ENCODE measurements at places on chromosomes 5 and 9.

DNA sequence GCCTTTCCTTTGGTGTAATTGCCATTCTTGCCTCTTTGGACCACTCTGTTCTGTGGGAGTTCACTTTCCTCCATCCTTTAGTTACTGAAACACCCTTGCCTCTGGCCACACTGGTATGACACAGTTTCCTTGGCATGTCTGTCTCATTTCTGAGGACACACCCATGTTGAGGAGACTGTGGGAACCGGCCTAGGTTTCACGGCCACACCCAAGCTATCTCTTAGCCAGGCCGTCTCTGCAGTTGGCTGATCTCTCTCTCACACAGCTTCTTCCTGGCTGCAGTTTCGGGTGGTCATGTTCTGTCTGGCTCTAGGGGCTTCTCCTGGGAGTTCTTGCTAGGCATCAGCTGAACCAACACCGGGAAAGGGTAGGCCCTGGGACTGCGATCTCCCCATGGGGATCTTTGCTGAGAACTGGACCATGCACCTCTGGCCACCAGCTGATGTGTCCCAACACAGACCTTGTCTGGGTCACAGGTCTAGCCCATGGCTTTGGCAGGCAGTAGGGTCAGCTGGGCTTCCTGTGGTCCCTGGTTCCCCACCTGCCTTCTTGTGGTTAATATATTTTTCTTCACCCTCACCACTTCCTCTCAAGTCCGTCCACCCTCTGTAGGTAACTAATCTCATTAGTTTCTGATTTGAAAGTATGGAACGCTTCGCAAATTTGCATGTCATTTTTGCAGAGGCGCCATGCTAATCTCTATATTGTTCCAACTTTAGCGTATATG lies 24.9 kb downstream of the ARHGEF37 start:
- DNase-seq: no peak

DNA sequence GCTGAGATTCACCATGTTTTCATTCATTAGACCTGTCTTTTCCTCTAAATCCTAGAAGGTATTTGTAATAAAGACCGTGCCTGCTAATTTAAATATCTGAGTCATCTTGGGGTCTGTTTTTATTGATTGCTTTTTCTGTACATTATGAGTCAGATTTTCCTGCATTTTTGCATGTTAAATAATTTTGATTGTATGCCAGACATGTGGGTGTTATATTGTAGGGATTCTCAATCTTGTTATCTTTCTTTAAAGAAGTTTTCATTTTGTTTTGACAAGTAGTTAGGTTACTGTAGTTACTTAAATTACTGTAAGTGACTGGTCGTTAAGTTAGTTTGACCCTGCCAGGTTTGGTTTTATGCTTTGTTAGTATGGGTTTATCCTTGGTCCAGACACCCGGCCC lies 35.1 kb downstream of the EXOSC2 start:
- DNase-seq: no peak

DNA sequence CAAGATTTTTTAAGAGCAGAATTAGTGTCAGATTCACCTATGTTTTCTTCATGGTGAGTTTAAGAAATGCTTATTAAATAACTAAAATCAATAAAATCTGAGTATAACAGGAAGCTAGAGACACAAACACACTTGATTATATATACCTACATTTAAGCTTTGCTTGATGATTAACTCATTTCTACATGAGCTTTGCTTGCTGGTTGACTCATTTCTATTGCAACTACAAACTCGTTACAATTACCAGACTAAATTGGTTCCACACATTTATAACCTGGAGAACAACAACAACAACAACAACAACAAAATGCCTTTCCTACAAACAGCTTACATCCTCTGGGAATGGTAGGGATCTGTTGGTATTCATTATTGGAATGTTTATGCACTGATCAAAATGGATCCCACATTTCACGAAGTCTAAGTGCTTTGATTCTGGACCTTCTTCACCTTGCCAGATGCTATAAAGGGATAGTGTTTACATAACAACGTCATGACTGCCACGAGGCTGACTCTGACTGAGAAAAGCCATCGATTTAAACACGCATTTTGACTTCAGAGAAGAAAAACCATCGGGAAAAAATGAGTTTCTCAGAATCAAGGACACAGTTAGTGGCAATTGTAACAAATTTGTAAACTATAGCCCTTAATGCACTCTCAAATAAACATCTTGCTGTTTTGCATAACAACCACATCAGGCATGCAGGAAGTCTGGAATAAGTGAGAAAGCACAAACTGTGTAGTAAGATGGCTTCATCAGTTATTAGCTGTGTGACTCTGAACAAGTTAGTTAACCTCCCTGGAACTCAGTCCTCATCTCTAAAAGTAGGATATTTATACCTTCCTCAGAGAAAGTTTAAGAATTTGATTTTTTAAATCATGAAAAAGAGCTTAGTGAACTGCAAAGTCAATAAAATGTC lies 49.8 kb downstream of the RASEF start:
- no peak for DNase-seq

- no peak for DNase-seq
Observed at GRCh38 chr9:16585591-16585990, 284.9 kb downstream of the BNC2 start.

- DNase-seq: no peak
Observed at GRCh38 chr5:80409367-80409966, 1.6 kb downstream of the ZFYVE16 start.

DNA sequence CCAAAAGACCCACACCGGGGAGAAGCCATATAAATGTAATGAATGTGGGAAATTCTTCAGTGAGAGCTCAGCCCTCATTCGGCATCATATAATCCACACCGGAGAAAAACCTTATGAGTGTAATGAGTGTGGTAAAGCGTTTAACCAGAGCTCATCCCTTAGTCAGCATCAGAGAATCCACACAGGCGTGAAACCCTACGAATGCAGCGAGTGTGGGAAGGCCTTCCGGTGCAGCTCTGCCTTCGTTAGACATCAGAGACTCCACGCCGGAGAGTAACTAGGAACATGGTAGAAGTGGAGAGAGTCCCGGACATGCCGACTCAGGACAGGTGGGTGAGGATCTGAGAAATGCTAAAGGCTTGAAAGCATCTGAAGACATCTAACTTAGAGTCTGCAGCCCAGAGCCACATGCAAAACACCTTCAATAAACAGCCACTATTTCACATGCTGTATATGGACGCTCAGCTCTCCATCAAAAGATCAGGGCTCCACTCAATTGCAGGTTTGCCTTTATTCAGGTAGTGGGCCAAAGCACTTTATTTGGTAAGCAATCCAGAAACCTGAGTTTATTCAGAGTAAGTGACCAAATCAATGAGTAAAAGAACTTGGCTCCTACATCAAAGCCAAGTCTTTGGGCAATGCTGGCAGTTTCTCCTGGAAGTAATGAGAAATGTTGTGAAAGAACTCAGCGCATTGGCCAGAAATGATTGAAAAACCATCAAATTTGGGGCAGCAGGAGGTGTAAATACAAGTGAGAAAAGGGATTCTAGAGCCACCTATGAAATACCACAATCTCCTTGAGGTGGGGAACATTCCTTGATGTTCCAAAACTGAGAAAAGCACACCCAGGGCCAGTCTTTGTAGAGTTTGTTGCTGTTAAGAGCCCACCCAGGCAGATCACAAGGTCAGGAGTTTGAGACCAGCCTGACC lies 6.0 kb downstream of the RPL12 start:
- DNase-seq: no peak

- DNase-seq: no peak
Observed at GRCh38 chr5:171721464-171721863, 64.2 kb upstream of the SMIM23 start.

DNA sequence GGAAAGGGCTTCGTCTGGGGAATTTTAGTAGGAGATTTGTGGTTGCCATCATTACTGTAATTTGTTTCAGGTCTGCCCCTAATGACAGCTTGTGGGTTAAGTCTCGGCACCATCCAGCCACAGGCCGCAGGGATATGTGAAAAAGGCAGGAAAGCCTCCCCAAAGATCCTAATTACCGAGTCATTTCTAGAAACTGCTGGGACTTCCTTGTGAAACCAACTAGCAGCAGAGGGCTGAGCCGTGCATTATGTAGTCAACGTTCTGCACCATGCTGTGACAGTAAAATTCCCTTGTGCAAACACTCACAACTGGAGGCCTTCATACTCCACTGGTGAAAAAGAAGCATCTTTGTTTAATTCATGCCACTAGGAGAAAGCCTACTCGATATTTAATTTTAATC lies 230.3 kb downstream of the MPDZ start:
- DNase-seq: no peak

DNA sequence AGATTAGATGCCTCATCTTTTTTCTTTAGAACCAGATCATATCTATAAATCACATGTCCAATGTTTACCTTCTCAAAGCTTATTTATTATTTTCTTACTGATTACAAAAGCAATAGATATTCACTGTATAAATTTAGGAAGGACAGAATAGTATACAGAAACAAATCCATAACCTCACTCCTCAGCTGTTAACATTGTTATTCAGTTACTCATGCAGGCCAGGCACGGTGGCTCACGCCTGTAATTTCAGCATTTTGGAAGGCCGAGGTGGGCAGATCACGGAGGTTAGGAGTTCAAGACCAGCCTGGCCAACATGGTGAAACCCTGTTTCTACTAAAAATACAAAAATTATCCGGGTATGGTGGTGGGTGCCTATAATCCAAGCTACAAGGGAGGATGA lies 15.3 kb downstream of the STOM start:
- DNase-seq: no peak

- DNase-seq: no peak
Observed at GRCh38 chr5:41268894-41269293, 55.6 kb upstream of the C6 start.

DNA sequence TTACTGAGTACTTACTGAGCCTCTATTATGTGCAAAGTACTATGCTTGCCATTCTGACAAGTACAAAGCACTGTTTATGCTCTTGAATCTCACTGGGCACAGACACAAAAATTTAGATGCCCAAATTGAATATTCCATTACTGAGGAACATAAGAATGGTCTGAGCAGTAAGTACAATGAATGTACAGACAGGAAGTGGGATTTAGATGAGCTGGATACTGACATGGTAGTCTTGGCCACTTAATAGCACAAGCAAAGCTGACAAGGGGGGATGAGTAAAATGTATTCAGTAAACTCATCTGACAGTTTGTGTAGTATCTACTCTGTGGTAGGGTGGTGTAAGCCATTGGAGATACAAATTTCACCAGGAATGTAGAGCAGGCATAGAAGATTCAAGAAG lies 132.4 kb downstream of the EFNA5 start:
- no peak for DNase-seq

DNA sequence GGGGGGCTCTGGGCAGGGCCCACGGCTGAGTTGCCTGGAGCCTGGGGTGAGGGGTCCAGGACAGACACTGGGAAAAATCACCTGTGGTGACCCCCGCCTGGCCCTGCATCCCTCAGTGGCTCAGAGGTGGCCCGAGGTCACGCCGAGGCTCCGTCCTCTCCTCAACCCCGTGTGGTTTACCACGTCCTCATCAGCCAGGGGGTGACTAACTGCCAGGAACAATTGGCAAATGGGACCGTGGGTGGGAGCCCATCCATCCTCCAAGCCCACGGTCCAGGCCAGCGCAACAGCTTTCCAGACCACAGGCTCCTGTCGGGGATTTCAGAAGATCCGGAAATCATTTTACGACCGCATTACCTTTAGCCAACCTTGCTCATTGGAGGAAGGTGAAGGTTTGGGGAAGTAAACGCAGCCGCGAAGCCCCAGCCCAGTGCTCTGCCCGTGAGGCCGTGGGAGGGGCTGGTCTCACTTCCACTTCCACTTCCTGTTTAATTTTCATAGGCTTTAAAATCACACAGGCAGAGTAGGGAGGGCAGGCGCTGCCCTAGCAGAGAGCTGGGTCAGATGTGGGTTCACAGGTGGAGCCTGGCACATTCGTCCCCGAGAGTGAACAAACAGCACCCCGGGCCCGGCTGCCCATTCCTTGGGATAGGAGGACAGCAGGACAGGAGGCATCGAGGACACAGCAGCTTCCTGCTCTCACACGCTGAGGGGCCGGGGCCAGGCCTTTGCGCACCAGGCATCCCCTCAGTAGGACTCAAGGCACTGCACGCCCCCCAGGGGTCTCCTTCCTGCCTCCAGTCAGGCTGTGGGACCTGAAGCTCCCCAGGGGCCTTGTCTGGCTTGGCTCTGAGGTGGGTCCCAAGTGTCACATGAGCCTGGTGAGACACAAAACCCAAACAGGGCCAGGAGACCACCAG lies 19.8 kb upstream of the SLC9A3 start:
- DNase-seq: no peak

- peak; percentile 66 for DNase-seq
Observed at GRCh38 chr5:75611311-75612225, at the start of gene ANKDD1B. TSS of gene ANKDD1B (plus strand) at chr5:75611453. CDS start at chr5:75611635, 182 bp downstream.

GRCh38 chr9:132575005-132575609 lies 7.3 kb upstream of the BARHL1 start:
- peak; percentile 88 for DNase-seq

DNA sequence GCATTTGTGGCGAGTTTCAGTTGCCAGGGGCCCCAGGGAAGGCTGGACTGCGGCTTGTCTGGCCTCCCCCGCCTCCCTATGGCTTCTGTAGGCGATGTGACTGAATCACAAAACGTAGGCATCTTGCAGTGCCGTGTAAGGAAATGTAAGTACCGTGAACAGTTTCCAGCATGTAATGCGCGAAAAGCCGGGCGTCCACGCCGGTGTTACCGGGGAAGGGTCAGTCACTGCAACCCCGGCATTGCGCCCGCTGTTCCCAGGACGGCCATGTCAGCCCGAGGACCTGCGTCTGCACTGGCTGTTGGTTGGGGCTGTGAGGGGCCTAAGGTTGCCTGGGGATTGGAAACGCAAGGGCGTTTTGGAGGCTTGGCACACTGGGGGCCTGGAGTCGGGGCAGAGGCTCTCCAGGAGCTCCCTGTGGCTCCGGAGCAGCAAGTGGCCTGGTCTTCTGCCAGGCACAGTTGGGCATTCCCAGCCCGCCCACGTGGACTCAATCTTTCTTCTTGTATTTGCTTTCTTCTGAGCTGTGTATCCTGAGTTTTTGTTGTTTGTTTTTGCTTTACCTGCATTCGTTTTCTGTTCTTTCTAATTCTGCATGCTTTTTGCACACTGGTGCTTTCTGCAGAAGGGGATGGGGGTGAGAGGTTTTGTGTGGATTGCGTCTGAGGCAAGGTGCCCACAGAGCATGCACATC lies 36.9 kb upstream of the PLEKHG4B start:
- no peak for DNase-seq

DNA sequence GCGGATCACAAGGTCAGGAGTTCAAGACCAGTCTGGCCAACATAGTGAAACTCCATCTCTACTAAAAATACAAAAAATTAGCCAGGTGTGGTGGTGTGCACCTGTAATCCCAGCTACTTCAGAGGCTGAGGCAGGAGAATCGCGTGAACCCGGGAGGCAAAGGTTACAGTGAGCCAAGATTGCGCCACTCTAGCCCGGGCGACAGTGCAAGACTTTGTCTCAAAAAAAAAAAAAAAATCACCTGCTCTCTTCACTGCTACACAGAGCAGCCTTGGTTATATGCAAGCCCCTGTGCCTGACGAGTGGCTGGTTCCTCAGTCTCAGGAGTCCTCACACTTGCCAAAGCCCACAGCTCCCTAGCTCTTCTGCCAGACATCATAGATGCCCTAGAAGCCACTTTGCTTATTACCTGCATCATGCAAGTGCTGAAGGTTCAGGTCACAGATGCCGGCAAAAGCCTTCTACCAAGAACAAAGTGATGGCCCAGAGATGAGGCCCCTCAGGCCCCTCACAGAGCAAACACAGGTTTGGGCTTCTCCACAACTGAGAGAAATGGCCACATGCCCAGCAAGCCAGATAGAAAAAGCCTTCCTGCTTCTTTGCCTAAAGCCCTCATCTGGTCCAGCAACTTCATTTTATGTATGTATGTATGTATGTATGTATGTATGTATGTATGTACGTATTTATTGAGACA lies 176.4 kb downstream of the AUH start:
- no peak for DNase-seq
